GM13977 (cell line): ENCODE measurements at places on chromosomes 1 and 21.
A peak's percentile ranks its signal among the peaks of the same experiment; 100 is the strongest.

DNA sequence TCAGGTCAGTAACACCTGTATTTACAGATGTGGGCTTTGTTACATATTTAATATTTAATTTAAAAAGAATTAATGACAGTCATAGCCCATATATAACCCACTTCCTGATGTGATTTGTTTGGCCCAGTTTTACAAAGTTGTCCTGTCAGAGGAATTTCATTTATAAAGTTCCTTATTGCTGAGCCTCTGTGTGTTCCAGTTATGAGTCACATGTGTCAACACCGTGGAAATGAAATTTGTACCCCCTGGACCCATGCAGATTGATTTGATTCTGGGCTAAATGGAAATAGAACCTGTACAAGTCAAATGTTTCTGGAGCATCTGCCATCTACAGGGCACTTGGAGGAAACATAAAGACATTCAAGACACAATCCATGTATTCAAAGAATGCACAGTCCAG lies 149.2 kb downstream of the CACNA1E start:
- DNase-seq: no peak

- DNase-seq: no peak
Observed at GRCh38 chr1:78483903-78484302, 6.9 kb upstream of the PTGFR start.

GRCh38 chr1:50658459-50659076 lies 235.3 kb upstream of the DMRTA2 start:
- DNase-seq: no peak

DNA sequence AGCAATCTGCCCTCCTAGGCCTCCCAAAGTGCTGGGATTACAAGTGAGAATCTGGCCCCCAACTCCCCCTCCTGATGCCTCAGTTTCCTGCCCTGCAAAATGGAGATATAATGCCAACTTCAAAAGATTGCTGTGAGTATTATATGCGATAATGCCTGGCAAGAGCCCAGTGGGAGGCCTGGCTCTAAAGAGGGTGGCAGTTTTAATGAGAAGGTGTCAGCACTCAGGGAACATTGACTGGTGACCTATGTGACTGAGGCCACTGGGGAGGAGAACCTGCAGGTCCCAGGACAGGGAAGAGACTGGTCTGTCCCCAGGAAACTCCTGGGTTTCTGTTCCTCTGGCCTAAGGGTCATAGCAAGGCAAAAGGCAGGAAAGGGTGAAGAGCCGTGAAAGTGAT lies 11.0 kb downstream of the HSPG2 start:
- no peak for DNase-seq

DNA sequence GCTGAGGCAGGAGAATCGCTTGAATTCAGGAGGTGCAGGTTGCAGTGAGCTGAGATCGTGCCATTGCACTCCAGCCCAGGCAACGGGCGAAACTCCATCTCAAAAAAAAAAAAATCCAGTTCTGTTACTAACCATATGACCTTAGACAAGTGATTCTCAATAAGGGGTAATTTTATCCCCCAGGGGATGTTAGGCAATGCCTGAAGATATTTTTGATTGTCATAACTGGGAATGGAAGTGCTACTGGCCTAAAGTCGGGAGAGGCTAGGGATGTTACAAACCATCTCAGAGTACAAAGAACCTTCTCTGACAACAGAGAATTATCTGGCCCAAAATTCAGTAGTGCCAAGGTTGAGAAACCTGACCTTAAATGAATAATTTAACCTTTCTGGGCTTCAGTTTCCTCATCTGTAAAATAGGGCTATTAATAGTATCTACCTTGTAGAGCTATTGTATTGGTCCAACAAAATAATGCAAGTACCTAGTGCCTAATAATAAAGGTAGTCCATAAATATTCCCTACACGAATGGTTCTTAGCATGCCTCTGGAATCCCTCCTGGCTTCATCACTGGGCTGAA lies 5.8 kb upstream of the LMNA start:
- no peak for DNase-seq

- peak; percentile 29 for DNase-seq
Observed at GRCh38 chr21:15671188-15671587, 58.6 kb upstream of the USP25 start.

DNA sequence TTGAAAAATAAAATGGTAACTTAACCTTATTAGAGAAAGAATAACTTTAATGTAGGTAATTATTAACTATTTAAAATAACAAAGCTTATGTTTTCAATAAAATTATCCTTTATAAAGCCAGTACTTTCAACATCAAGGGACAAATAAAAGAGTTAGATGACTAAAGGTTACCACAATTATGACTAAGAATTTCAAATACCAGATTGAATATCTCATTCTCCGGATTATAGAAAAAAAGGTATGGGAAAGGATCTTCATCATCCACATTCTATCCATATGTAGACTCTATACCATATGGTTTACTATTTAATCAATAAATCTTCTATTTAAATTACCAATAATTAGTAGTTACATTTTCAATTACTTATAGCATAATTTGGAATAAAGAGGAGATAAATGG lies 62.8 kb downstream of the TOR3A start:
- no peak for DNase-seq

DNA sequence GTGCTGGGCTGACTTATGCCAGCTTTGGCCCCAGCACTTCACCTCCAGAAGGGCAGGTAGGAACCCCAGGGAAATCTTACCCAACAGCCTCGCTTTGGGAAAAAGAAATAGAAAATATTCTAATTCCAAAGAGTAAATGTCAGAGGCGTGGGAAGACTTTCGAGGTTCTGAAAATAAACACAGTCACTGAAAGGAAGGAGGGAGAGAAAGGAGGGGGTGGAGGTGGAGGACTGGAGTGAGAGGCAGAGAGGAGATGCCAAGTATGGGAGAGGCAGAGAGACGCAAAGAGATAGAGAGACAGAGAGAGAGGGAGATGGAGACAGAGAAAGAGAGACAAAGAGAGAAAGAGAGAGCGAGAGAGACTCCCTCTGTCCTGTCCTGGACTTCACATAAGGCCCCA lies 395.0 kb downstream of the PTPRU start:
- no peak for DNase-seq

GRCh38 chr1:70458131-70458530 lies 47.1 kb downstream of the CTH start:
- no peak for DNase-seq

GRCh38 chr1:108639899-108640560 lies 20.9 kb downstream of the HENMT1 start:
- no peak for DNase-seq

GRCh38 chr1:160097911-160098851 lies at the start of gene IGSF8:
IGSF8 (minus strand) TSS chr1:160098619; CDS start chr1:160098472, 147 bp downstream.
- DNase-seq: no peak

GRCh38 chr1:109251277-109252166 lies 2.2 kb downstream of the CELSR2 start:
- DNase-seq: no peak

- DNase-seq: no peak
Observed at GRCh38 chr1:202709276-202710041, 795 bp downstream of the SYT2 start.

- DNase-seq: no peak
Observed at GRCh38 chr21:35475762-35476161, 426.7 kb upstream of the RUNX1 start.

DNA sequence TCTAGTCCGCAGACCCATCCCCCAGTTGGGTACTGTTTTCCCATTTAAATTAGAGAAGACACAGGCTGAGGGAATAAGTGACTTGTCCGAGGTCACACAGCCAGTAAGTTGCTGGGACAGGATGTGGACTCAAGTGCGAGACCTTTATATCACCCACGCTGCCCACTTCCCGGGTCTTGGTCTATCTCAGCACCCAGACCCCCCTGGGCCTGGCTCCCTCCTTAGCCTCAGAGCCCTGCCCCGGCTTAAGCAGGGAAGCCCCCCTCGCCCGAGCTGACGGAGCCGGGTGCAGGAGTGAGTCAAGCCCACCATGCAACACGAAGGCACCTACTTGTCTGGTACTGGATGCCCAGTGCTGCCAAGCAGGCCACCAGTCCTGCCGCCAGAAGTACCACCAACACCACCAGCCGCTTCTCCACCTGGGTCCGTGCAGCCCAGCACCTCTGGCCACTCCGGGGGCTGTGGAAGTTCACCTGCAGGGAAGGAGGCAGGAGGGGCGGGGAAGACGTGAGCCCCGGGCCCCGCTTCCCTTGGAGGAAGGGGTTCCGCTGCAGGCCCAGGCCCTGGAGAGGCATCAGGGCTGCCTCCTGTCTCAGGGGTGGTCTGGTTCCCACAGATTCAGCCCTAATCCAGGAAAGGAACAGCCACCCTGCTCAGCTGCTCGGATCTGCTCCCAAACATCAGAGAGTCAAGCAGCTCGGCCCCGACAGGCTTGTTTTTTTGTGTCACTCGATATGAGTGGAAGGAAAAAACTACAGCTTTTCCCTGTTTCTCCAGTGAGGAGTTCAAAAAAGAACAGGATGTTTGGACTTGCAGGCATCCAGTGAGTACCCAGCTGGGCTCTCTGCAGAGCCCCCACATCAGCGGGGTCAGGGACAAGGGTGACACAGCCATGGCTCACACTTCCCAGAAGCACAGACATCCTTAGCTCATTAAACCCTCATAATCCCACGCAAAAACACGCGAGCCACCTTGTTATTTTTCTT lies 11.1 kb downstream of the ECE1 start:
- no peak for DNase-seq

- no peak for DNase-seq
Observed at GRCh38 chr1:174795806-174796205, 203.9 kb upstream of the CACYBP start.

GRCh38 chr1:222627232-222627631 lies 9.3 kb downstream of the MIA3 start:
- no peak for DNase-seq

DNA sequence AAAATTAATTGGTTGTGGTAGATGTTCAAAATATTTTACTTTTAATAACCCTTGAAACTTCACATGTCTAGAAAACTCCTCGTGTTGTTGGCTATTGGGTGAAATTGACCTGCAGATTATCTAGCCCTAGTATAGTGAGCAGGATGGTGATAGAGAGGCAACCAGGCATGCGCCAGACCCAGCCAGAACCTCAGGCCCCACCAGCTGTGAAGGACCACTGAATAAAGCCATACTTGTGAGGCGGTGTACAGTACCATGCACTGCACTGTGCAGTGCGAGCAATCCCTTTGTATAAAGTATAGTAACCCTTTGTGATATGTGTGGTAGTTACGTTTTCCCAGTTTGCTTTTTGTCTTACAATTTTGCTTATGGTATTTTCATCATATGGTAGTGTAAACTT lies 8.5 kb downstream of the TTF2 start:
- DNase-seq: no peak
